ENCODE measurements at places on chromosomes 3 and 15.

GRCh38 chr3:165195241-165195639 lies 944 bp downstream of the SLITRK3 start:
- DNase-seq = no peak

- DNase-seq = no peak
Measured at GRCh38 chr15:48370460-48370859, 39.2 kb downstream of the DUT start.

GRCh38 chr3:197539651-197540051 lies 16.1 kb downstream of the BDH1 start:
- DNase-seq = no peak

DNA sequence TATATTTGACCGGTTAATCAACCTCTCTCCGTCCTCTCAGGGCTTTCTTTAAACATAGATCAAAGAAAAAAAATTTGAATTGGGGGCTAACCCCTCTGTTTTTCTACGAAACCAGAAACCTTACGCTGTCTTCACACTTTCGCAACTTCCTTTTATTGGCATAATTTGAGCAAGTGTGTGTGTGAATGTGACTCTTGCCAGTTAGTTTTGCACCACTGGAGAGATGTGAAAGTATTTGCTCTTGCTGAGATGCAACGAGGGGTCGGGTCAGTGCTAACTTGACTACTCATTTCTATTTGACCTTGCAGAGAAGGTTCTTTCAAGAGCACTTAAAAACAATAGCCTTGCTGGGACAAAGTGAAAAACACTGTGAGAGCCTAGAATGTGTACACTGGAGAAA lies 81.2 kb downstream of the FAM43A start:
- no peak for DNase-seq

DNA sequence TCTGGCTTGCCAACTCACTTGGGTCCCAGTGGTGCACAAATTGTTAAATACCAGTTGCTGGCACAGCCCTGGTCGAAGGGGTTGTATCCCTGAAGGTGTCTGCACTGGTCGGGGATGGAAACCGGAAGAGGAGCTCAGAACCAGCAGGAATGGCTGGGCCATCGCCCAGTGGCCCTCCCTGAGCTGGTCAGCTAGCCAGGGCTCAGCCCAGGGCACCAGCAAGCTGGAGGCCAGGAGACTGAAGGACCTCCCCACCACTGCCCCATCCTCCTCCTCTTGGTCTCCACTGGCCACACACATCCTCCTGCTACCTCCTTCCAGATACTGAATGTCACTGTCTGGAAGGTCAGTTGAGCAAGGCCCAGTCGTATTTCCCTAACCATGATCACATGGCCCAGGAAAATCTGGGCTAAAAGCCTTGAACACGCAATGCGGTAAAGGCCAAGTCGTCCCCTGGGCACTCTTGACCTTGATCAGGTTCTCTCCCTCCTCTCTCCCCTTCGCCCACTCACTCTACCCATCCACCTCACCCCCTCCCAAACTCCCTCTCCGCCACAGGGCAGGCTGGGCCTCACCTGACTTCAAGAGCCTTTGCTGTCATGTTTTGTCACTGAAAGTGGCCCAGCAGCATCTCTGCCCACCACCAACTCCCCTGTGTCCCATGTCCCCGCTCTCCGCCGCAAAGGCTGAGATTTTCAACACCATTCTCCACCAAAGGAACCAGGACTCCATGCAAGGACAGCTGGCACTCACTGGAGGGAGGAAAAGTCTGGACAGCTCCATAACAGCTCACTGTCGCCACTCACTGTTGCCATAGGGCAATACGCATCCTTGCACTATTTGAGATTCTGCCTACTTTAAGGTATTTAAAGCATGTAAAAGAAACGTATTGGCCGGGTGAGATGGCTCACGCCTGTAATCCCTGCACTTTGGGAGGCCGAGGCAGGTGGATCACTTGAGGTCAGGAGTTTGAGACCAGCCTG lies 12.1 kb downstream of the ZDHHC19 start:
- no peak for DNase-seq

DNA sequence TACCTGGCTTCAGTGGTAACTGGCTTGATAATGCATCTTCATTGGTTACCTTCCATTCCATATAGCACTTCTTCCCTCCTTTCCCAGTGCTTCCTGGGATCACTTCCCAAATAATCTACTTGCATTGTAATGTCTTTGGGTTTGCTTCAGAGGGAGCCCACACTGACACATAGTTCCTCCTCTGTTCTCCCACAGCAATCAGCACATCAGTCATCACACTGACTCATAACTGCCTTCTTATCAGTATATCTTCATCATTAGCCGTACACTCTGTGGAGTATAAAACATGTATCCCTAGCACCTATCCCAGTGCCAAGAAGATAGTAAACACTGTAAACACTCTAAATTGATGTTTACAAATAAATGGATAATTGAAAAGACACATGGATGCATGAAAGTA lies 91.4 kb upstream of the SCN10A start:
- DNase-seq = no peak

- DNase-seq = no peak
Measured at GRCh38 chr3:54578417-54578816, 349.4 kb downstream of the LRTM1 start.

DNA sequence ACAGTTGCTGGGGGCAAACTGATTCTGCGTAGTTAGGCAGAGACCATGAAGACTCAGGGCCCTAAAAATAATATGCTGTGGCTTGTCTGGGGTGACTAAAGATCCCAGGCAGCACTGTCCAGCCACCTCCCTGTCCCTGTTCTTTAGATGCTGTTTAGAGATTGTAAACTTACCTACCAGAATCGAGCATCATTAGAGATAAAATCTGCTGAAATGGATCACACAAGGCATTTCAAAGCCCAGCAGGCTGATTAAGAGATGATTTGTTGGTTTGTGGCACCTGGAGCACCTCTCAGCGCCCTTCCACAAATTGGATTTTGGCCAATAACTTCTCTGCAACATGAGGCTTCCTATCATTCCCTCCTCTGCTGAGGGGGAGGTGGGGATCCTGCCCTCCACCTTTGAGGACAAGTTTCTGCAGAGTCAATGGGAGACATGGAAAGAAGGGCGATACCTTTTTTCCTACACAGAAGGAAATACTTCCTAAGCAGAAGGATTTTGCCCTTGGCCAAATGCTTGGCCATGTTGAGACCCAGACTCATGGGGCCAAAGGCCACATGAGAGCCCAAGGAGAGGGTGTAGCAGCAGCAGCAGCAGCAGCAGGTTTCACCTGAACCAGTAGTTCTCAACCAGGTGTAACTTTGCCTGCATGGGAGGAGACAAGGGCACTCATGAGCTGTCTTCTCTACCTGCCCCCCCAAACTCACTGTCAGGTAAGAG lies 37.5 kb downstream of the SEMA5B start:
- no peak for DNase-seq

GRCh38 chr3:8767667-8768363 lies 1.6 kb downstream of the OXTR start:
- no peak for DNase-seq

- no peak for DNase-seq
Measured at GRCh38 chr3:161274691-161275298, 53.7 kb downstream of the NMD3 start.

GRCh38 chr3:66904831-66905493 lies 93.1 kb upstream of the KBTBD8 start:
- DNase-seq = no peak

- no peak for DNase-seq
Measured at GRCh38 chr15:98076021-98076816, 115.7 kb downstream of the ARRDC4 start.

- DNase-seq = no peak
Measured at GRCh38 chr3:125123451-125124305, 67.9 kb upstream of the HEG1 start.

DNA sequence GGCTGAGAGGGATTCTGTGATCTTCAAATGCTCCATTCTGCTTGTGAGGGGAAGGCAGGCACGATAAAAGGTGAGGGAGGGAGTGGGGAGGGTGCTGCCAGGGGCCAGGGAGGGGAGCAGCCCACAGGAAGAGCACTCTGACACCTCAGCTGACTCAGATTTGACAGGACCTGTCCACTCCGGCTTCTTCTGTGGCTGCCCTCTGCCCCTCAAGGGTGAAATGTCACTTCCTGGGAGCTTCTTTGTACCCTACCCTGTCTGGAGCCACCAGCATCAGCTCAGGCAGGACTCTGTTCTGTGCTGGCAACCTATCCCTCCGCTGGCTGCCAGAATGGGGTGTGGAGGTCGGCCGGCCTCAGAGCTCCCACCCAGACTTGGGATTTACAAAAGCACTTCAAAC lies 114.0 kb upstream of the HACD2 start:
- DNase-seq = no peak

DNA sequence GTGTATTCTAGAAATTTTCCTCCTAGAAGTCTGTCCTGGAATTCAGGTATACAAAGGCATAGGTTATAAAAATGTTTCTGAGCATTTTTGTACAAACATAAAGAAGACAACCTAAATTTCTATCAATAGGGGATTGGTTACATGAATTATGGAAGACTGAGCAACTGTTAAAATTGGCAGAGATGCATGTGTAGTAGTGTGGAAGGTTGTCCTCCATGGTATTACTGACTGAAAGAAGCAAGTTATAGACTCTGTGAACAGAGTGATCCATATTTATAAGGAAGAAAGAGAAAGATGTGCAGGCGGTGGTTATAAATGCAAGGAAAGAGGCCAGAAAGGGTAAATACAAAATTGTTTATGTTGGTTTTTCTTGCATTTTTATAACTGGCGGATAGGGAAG lies 38.3 kb upstream of the CMTM7 start:
- no peak for DNase-seq

- no peak for DNase-seq
Measured at GRCh38 chr3:191499307-191500080, 38.5 kb downstream of the PYDC2 start.

Measured in stimulated activated CD4-positive, alpha-beta T cell treated with anti-CD3 and anti-CD28 coated beads, Interleukin-1b, Interleukin-23, amount 100 ng/mL, for 1 hour (primary cell).